Effector memory CD8-positive, alpha-beta T cell (primary cell): ENCODE measurements at places on chromosomes 1 and 21.
A peak's percentile ranks its signal among the peaks of the same experiment; 100 is the strongest.

- DNase-seq, result no peak
These were observed 5.2 kb downstream of the SLAMF1 start for GRCh38 chr1:160641323-160642280.

DNA sequence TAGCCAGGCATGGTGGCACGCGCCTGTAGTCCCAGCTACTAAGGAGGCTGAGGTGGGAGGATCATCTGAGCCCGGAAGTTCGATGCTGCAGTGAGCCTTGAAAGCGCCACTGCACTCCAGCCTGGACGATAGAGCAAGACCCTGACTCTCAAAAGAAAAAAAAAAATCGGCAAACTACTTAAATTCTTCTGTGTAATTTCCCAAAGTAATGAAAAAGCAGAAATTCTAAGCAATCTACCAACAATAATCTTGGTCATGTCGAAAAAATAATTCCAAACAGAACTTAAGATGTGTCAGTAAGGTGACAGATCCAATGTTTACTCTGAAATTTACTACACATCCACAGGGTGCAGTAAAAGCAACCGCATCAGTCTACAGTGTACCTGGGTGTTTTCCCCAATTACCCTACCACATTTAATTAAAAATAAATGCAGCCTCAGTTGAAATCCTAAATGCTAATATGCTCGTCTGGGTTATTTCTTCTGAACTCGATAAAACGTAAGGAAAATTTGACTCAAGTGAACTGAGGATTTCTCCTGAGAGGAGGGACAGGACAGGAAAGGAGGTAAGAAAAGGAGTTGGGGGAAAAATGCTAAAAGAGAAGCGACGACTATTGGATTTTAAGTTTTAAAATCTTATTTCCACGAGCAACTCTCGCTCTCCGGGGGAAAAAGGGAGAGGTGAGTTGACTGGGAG lies 801 bp downstream of the EPRS1 start:
- no peak for DNase-seq

DNA sequence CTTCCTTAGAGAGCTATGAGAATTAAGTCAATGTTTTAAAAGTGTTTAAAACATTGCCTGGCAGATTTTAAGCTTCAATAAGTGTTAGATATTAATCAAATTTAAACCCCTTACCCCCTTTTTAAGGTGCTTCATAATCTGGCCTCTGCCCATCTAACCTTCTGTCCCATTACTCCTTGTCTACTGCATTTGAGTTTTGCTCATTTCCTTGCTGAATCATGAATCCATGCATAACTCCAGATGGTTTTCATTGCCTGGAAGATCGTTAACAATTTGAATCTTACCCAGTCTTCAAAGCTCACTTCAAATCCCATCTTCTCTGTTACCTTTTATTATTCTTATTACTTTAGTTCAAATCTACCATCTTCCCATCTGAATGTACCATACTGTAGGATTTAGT lies 4.6 kb downstream of the HJV start:
- DNase-seq, result no peak

DNA sequence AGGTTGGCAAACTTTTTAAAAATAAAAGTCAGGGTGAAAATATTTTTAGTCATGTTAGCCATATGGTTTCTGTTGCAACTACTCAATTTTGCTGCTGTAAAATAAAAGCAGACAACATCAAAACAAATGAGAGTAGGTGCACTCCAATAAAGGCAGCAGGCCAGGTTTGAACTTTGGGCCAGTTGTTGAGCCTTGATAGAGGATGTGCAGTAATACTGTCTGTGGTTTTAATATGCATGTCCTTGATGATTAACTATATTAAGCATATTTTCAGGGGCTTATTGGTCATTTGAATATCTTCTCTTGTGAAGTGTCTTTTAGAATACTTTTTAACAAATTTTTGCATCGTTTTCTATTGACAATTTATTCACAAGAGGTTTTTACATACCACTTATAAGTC lies 1399.9 kb upstream of the B3GALT2 start:
- no peak for DNase-seq

- no peak for DNase-seq
These were observed 77.4 kb upstream of the BTG3 start for GRCh38 chr21:17690078-17690494.

- DNase-seq, result no peak
These were observed 296.4 kb upstream of the FMN2 start for GRCh38 chr1:239795304-239795703.

DNA sequence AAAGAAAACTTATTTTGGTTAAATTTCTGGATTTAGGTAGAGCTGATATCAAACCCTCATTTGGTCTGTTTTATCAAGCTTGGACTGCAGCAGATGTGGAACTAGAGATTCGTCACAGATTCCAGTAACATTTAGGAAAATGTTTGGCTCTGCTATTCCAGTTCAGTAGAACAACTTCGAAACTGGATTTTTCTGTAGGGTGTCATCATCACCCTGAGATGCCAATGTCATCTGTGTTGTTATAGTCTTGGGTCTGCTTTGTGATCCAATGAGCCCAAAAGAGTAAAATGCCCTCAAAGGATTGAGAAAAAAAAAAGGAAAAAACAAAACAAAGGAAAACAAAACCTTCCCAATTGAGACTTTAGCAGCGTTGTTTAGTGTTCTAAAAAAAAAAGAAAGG lies 55.4 kb downstream of the LAMC2 start:
- no peak for DNase-seq

- DNase-seq, result no peak
These were observed 4.4 kb upstream of the C2CD2 start for GRCh38 chr21:41957991-41958766.

DNA sequence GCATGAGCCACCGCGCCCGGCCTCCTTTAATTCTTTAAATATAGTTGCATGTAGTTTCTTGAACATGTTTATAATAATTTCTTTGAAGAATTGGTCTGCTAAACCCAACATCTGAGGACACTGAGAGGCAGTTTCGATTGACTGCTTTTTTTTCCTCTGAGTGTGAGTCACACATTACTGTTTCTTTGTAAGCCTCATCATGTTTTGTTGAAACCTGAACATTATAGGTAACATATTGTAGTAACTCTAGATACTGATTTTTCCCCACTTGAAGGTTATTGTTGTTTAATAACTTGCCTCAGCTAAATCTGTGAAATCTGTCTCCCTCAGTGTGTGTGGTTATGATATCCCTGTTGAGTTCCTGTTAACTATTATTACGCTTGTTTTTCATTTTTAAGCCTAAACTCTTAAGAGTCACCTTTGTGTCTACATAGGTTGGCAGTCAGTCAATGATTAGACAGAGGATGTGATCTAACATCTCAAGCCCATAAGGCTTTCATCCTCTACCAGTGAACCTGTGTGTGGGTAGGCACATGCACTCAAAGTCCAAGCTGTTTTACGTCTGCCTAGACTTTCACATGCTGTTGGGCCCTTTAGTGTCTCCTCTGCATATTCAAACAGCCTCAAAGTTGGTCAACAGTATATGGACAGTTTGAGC lies 155.5 kb downstream of the KCNH1 start:
- DNase-seq, result no peak

DNA sequence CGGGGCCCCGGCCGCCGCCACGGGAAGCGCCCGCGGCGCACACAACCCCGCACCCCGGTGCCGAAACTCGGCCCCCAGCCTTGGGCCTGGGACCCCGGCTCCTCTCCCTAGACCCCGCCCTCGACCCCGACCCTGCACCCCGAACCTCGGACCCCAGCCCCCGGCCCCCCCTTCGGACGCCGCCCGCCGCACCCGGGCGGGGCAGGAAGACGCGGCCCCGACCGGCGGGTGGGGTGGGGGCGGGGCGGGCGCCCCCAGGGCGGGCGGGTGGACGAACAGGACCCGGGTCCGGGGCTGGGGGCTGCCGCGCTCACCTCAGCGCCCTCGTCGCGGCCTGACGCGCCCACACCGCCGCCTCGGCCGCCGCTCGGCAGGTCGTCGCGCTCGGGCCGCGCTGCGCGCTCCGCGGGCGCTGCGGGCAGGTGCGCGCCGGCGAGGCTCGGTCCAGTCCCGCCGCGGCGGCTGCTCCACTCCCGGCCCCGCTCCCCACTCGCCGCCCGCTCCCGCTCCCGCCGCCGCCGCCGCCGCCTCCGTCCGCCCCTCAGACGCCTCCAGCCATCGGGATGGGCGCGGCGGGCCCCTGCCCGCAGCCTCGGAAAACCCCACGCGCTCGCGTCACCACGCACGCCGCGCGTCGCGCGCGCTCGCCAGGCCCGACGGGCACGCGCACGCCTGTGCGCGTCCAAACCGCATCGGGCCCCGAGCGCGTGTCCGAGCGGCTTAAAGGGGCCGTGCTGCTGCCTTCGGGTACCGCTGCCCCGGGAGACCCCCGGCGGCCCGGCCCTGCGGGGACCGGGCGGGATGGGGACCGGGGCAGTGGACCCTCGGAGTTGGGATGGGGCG lies at the start of gene GNB1:
Gene GNB1, minus strand, starts transcription at position 582 of the 843 bp plus-strand sequence. CDS start 65,634 bp downstream, outside the sequence.
- DNase-seq, result peak; percentile 91

- no peak for DNase-seq
These were observed 111.2 kb upstream of the ADGRL2 start for GRCh38 chr1:81689531-81689941.

DNA sequence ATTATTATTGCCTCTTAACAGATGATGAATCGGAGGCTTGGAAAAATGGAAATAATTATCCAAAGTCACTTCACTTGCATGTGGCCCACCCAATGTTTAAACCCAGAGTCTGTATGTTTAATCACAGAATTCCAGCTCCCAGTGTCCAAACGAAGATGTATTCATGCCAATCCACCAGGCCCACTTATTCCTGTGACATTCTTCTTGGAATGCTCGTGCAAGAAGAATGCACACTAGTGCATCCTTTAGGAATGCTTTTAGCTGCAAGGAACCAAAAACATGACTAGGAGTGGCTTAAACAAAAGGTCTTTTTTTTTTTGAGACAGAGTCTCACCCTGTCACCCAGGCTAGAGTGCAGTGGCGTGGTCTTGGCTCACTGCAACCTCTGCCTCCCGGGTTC lies 8.9 kb upstream of the OPRD1 start:
- DNase-seq, result no peak

GRCh38 chr1:18009478-18009961 lies 98.1 kb upstream of the IGSF21 start:
- no peak for DNase-seq

DNA sequence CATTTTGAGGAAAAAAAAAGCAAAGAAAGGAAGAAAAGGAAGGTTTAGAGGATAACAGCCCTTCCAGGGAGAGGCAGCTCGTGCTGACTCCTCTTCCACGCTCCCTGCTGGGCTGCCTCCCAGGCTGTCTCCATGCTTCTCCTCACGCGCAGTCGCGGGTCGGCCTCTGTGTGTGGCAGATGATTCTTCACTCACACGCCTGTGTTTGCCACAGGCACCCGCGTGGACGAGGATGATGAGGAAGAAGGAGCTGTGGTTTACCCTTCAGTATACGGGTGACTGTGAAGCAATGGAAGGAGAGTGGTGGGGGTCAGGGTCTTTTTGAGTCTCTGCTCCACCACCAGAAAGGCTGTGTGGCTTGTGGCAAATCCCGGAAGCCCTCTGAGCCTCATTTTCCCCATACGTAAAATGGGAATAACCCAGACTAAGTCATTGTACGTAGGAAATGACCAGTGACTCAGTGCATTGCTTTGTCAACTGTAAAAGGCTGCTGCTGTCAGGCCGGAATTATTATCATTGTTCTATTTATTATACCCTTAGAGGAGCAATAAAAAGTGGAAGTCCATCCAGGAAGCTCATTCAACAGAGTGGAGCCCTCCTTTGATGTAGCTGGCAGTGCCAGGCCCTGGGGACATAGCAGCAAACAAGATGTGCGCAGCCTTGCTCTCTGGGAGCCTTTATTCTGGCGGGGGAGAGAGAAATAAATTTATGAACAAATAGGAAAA lies 11.9 kb upstream of the SH2D2A start:
- DNase-seq, result no peak

- no peak for DNase-seq
These were observed 8.1 kb upstream of the XPR1 start for GRCh38 chr1:180623579-180624347.

- DNase-seq, result no peak
These were observed 54.5 kb downstream of the IRF2BP2 start for GRCh38 chr1:234555390-234556024.

GRCh38 chr1:178220094-178220493 lies 126.2 kb downstream of the RASAL2 start:
- DNase-seq, result no peak

GRCh38 chr1:113692824-113693431 lies 66.4 kb downstream of the PHTF1 start:
- no peak for DNase-seq

DNA sequence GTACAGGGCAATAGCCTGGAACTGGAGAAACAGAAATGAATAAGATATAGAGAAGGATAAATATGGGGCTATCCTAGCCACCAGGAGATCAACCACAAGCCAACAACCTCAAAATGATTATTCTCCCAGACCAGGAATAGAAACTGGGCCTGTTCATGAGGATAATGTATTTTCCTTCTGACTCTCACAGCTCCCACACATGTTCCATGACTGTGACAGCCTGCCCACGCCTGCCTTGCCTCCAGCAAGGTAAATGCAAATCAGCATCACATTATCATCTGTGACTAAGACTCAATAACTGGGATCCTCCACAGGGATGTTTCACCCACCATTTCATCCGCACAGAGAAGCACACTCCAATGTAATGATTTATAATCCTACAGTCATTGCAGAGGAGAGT lies 3.3 kb downstream of the ENSA start:
- no peak for DNase-seq

DNA sequence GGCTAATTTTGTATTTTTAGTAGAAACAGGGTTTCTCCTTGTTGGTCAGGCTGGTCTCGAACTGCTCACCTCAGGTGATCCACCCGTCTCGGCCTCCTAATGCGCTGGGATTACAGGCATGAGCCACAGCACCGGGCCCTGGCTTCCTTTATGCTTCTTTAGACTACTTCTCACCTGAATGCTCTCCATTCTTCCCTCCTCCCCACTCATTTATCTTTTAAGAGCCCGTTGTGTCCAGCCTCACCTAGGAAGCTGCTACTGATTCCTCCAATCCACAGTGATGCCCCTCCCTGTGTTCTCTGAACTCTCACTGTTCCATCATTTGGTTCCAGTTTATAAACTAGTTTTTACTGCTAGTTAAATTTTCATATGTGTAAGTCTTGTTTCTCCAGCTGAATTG lies 44.9 kb upstream of the NR5A2 start:
- no peak for DNase-seq

DNA sequence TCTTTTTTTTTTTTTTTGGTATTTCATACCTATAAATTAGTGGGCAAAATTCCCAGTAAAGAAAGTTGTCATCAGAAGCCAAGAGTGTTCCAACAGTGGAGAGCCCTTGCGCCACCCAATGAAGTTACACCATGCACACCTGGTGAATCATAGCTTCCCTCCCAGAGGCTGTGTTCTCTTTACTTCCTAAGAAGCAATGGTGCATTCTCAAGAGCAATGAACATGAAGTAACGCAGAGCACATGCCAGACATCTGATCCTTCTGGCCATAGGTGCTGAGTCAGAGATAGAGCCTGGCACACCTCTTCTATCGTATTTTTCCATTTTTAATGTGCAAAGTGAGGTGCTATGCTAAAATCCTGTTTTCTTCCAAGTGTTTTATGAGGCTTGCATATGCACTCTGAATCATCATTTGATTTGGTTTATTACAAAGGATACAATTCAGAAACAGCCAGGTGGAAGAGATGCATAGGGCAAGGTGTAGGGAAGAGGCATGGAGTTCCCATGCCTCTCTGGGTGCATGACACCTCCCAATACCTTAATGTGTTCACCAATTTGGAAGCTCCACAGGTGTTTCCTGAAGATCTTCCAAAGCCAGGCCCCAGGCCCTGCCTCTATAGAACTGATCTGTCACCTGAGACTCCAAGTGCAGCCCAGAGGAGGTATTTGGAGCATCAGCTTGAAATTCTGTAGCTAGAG lies 408.0 kb downstream of the SIPA1L2 start:
- DNase-seq, result no peak
